Spleen (tissue), 13 donors: ENCODE measurements at places on chromosomes 7 and 10. TPM values are rescaled to one million over a fixed set of nuclear protein-coding genes. Genes with fewer than 3 reads are reported as not detected.

ATP6V0A4 gene
- not detected for total RNA-seq

FEZF1 gene
- not detected for total RNA-seq

OR6V1 gene
- not detected for total RNA-seq

EEPD1 gene
- total RNA-seq = 13.5 TPM

ZNF804B gene
- not detected for total RNA-seq

CTBP2 gene
- total RNA-seq = 40.7 TPM

CACNB2 gene
- 0.79 TPM for total RNA-seq

GRCh38 chr10:7436490-7437100 is 25.8 kb upstream of the SFMBT2 start:
- no peak overlapping the region for H3K4me3 ChIP-seq
- no peaks in the 10 kb centered on the region for H3K4me1 ChIP-seq
- no peaks in the 10 kb centered on the region for H3K36me3 ChIP-seq
- no peaks in the 10 kb centered on the region for H3K27me3 ChIP-seq

GRCh38 chr7:12028508-12028907 is 182.6 kb upstream of the TMEM106B start:
- no peaks in the 10 kb centered on the region for H3K36me3 ChIP-seq
- H3K4me3 ChIP-seq = no peak overlapping the region
- DNase-seq = no peak

DNA sequence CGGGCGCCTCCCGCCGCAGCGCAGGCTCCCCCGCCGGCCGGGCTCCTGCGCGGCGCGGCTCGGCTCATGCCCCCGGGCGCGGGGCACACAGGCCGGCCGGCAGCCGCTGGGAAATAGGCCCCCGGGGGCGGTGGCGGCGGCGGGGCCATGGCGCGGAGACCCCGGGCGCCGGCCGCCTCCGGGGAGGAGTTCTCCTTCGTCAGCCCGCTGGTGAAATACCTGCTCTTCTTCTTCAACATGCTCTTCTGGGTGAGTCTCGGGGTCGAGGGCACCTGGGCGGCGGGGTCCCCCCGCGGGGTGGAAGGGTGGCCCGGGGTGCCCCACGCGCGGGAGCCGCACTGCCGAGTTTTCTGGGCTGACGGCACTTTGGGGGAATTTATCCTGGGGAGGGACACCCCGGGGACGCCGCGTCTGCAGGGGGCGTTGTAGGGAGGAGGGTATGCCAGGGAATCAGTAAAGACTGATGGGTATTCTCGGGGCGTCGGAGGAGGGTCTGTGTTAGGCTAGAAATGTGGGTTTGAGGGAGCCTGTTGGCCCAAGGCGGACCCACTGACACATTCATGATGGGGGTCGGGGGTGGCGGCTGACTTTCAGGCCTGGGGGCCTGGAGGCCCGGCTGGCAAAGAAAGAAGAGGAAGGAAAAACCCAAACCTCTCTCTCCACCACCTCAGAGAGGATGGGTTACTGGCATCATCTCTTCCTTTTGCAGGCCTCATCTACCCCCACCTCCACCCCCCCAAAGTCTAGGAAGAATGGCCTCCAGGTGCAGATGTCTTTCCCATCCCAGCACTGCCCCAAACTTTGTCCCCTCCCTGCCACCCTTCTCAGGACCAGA is 544 bp downstream of the TSPAN33 start:
- H3K36me3 ChIP-seq = no peaks in the 10 kb centered on the region
- peaks cover 11% of the 10 kb centered on the region for H3K4me1 ChIP-seq
- H3K27me3 ChIP-seq = peaks cover 12% of the 10 kb centered on the region

GRCh38 chr10:29081951-29082685 is 206.8 kb upstream of the LYZL1 start:
- no peak for DNase-seq
- no peaks in the 10 kb centered on the region for H3K27me3 ChIP-seq
- no peak overlapping the region for H3K27ac ChIP-seq
- H3K4me3 ChIP-seq = no peak overlapping the region
- H3K36me3 ChIP-seq = no peaks in the 10 kb centered on the region

DNA sequence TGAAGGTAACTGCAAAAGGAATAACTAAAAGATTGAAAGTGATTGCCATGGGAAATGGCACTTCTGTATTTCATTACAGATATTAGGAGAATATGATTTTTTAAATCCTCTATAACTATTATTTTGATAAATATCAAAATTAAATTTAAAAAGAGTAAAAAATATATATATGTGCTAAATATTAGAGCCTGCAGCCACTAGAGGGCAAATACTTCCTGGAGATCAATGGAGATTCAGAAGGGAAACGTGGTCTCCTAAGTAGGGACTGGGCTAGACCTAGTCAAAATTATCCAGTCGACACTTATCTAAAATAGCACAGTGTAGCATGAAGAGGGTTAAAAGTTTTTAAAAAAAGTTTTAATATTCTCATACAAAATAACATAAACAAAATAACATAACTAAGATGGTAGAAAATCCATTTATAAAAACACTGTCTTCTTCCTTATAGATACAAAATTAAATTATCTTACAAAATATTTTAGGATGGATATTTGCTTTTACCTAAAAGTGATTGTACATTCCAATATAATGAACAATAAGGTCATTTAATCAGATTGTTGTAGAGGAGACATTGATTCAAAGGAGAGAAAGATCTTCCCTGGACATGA is 434.3 kb downstream of the MDFIC start:
- DNase-seq = no peak
- no peak overlapping the region for H3K27ac ChIP-seq
- no peak overlapping the region for H3K4me3 ChIP-seq
- H3K4me1 ChIP-seq = no peaks in the 10 kb centered on the region
- no peaks in the 10 kb centered on the region for H3K36me3 ChIP-seq

GRCh38 chr7:1537535-1538412 is 7.3 kb downstream of the MAFK start:
- no peak overlapping the region for H3K27ac ChIP-seq
- H3K36me3 ChIP-seq = peaks cover 83% of the 10 kb centered on the region
- no peaks in the 10 kb centered on the region for H3K27me3 ChIP-seq
- no peak overlapping the region for H3K4me3 ChIP-seq
- H3K4me1 ChIP-seq = peaks cover 62% of the 10 kb centered on the region

- no peak for DNase-seq
- H3K4me1 ChIP-seq = no peaks in the 10 kb centered on the region
- no peaks in the 10 kb centered on the region for H3K36me3 ChIP-seq
- no peaks in the 10 kb centered on the region for H3K27me3 ChIP-seq
These were observed 56.0 kb downstream of the THSD7A start for GRCh38 chr7:11776039-11776438.

- H3K4me3 ChIP-seq = no peak overlapping the region
- H3K4me1 ChIP-seq = peaks cover 11% of the 10 kb centered on the region
- DNase-seq = no peak
These were observed 113.9 kb downstream of the DNAJC1 start for GRCh38 chr10:21889477-21890275.

DNA sequence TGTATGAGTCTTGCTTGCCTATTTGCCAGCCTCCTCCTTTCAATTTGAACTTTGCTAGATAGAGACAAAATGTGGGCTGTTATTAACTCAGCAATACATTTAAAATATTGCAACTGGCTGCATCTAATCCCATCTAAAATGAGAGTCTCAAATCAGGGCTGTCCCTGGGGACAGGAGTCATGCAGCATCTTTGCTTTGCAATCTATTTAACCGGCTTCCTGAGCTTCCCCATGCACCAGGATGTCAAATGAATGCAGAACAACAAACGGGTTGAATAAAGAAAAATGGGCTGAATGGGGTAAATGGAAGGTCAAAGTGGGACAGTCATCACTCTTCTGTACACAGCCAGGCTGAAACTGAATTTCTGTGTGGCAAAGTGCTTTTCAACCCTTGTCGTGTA is 89.2 kb downstream of the AOAH start:
- peaks cover 2% of the 10 kb centered on the region for H3K4me1 ChIP-seq
- no peaks in the 10 kb centered on the region for H3K27me3 ChIP-seq
- H3K36me3 ChIP-seq = peaks cover 92% of the 10 kb centered on the region
- no peak for DNase-seq
- no peak overlapping the region for H3K4me3 ChIP-seq

DNA sequence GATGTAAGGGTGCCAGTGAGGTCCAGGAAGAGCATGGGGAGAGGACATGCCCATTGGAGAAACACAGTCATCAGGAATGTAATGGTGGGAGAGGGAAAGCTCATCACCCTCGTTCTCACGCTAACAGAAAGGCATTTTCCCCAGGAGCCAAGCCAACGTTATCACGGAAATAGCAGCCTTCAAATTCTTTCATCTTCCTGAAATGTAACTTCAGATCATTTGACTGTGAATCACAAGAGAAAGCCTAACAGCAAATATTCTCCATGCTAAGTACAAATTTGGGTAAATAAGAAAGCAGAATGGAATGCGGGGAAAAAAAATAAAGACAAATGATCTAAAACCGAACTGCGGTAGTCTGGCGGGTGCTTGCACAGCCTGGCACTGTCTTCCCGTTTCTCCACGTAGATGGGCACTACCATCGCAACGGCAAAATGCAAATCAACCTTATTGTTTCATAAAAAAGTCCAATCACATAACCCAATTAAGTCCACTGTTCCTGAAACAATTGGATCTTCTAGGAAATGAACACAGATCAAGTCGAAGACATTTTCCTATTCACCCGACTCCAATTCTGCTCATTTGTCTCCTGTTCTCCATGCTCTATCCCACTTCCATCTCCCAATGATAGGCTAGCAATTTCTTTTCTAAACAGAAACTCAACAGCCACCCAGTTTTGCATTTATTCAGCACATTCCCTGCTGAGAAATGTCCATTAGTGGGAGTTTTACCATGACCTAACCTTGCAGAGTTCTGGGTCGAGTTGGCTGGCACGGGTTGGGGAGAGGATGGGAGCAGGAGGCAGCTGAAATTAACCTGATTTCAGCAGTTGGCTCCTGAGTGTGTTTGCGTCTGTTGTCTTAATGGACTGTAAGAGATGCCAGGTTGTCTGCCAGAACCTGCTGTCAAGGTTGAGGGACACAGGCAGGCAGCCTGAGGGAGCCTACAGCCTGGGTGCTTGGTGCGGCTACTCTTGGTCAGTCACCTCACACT is 74.6 kb upstream of the FRMD4A start:
- DNase-seq = no peak
- H3K36me3 ChIP-seq = no peaks in the 10 kb centered on the region
- no peaks in the 10 kb centered on the region for H3K4me1 ChIP-seq

- H3K4me3 ChIP-seq = no peak overlapping the region
- H3K27me3 ChIP-seq = no peaks in the 10 kb centered on the region
- H3K36me3 ChIP-seq = no peaks in the 10 kb centered on the region
- no peak for DNase-seq
These were observed 778.8 kb downstream of the LRMDA start for GRCh38 chr10:76210211-76210610.

DNA sequence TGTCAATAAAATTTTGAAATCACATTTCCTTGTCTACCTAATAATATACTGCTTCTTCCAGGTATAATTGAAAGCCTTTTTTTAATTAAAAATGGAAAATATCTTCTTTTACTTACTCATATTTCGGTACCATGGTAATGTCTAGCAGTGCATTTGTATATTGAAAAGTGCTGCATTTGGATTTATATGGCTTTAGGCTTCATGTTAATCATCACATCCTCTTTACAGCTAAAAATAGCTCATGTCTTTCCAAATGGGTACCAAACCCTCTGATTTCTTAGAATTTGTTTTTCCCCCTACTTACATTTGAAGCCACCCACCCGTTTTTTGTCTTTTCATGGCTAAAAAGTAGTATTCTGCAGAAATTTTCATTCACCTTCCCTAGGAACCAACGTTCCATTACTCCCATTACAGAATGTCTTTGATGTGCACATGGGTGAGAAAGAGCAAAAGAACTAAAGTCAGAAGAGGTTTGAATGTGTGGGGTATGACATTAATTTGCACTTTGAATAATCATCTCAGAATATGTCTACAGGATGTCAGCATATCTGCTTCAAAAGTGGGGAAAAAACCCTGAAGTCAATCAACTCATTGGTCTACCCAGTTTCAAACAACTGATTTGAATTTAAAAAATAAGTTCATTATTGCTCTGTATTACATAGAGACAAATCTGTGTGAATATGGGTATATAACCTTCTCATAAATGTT is 935.9 kb downstream of the GATA3 start:
- DNase-seq = no peak
- no peak overlapping the region for H3K27ac ChIP-seq
- H3K4me1 ChIP-seq = no peaks in the 10 kb centered on the region
- no peaks in the 10 kb centered on the region for H3K27me3 ChIP-seq
- no peak overlapping the region for H3K4me3 ChIP-seq
- no peaks in the 10 kb centered on the region for H3K36me3 ChIP-seq
